Mesangial cell (primary cell): ENCODE measurements at places on chromosomes 5 and 9. TPM values are rescaled to one million over a fixed set of nuclear protein-coding genes. Genes with fewer than 3 reads are reported as not detected.

Gene SLC25A48
- not detected in 2 replicates for total RNA-seq

Gene HAVCR1
- total RNA-seq: 2.1 and 11.7 TPM in 2 replicates

Gene CERT1
- total RNA-seq: 9.5 and 11.9 TPM in 2 replicates

Gene RNF14
- total RNA-seq: 35.4 and 36.6 TPM in 2 replicates

Gene REEP5
- total RNA-seq: 70.7 and 85.4 TPM in 2 replicates

Gene BRINP1
- total RNA-seq: 0.51 TPM in 1 of 2 replicates, not detected in the other

Gene KLHL3
- 0.49 and 1.1 TPM in 2 replicates for total RNA-seq

Gene TRIP13
- 3.7 and 80.8 TPM in 2 replicates for total RNA-seq

Gene PCAT7
- 0.13 TPM in 1 of 2 replicates, not detected in the other for total RNA-seq

Gene SEMA6A
- total RNA-seq: 0.98 and 14.2 TPM in 2 replicates

Gene NME5
- total RNA-seq: 1.5 and 2.3 TPM in 2 replicates

Gene SPINK6
- total RNA-seq: not detected in 2 replicates

Gene HMCN2
- total RNA-seq: under 0.01 TPM in 1 of 2 replicates, not detected in the other

Gene DMRT3
- total RNA-seq: 8.8 and 9.6 TPM in 2 replicates

Gene NOTCH1
- 23.0 and 36.0 TPM in 2 replicates for total RNA-seq

Gene DDX31
- 9.8 and 13.5 TPM in 2 replicates for total RNA-seq

Gene INSL6
- total RNA-seq: not detected in 2 replicates

Gene WHRN
- total RNA-seq: 2.8 and 8.7 TPM in 2 replicates

Gene IL5
- total RNA-seq: not detected in 2 replicates

Gene STPG3
- not detected in 2 replicates for total RNA-seq

Gene ANKDD1B
- under 0.01 and 0.89 TPM in 2 replicates for total RNA-seq

Gene CCNO
- total RNA-seq: 0.65 and 1.3 TPM in 2 replicates

Gene LCN12
- total RNA-seq: 1.6 TPM in 1 of 2 replicates, not detected in the other

Gene KCNV2
- not detected in 2 replicates for total RNA-seq

Gene YIPF5
- total RNA-seq: 46.0 and 57.2 TPM in 2 replicates

Gene FAM163B
- total RNA-seq: not detected in 2 replicates

Gene CCNB1
- 14.6 and 316 TPM in 2 replicates for total RNA-seq

Gene KCNMB1
- total RNA-seq: not detected in 2 replicates

Gene TERT
- not detected in 2 replicates for total RNA-seq

Gene CARTPT
- total RNA-seq: not detected in 2 replicates

Gene NUTM2G
- not detected in 2 replicates for total RNA-seq

Gene PCDHA9
- under 0.01 TPM in 1 of 2 replicates, not detected in the other for total RNA-seq

Gene EQTN
- not detected in 2 replicates for total RNA-seq

Gene CDKN2A
- total RNA-seq: 36.5 and 50.0 TPM in 2 replicates

Gene TTC39B
- 5.4 and 8.6 TPM in 2 replicates for total RNA-seq

Gene RASGEF1C
- total RNA-seq: 0.13 TPM in 1 of 2 replicates, not detected in the other

Gene ZNF483
- 1.1 and 2.3 TPM in 2 replicates for total RNA-seq

Gene ITGA1
- 3.7 and 36.1 TPM in 2 replicates for total RNA-seq

Gene SV2C
- not detected in 2 replicates for total RNA-seq

Gene S1PR3
- 3.3 and 7.2 TPM in 2 replicates for total RNA-seq
